ENCODE measurements at places on chromosomes 4 and X.

DNA sequence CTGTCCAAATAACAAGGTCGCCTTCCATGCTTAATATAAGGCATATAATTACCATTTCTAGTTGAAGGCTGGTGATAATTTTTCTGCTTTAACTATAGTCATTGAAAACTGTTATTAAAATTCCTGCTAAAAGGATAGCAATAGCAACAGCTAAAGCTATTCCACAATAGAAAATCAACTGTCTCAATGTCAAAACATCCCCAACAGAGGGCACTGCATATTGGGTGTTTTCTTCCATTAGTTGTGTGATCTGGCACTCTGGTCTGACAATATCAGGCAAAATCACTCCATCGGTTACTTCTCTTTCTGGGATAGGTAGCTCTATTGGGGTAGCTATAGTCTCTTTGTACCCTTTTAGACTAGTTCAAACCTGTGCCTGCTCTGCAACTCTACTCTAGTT is 53.5 kb downstream of the TMPRSS11F start:
- no peak for DNase-seq

DNA sequence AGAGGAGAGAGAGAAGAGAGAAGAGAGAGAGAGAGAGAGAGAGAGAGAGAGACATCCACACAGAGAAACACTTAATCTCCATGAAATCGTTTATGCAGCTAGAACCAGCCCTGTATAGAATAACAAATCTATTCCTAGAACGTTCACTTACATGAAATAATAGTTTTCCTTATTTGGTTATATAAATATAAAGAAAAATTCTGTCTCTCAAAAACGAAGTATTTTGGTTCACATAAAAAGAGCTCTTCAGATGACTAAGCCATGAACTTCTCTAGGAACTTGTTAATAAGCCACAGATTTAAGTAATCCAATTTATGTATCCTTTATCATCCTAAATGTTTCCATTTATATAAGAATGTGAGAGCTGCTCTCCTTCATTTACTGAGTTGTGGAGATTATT is 1315.1 kb upstream of the PCDH7 start:
- DNase-seq = no peak

DNA sequence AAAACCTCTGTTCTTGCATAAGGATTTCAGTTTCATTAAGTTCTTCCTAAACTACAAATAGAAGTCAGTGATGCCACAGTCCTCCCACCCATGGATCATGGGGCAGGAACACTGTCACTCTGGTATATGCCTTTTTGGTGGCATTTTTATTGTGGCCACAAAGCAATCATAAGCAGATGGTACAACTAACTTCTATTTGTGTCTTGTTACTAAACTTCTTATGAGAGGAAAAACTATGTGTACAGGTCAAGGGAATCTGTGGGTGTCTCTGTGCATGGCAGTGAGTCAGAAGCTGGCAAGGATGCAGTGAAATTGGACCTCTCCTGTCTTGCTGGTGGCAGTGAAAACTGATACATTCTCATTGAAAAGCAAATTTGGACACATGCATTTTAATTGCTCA is 245.0 kb upstream of the GPC4 start:
- peak; percentile 39 for DNase-seq

GRCh38 chr4:133594390-133595207 is 445.5 kb downstream of the PCDH10 start:
- DNase-seq = peak; percentile 63

DNA sequence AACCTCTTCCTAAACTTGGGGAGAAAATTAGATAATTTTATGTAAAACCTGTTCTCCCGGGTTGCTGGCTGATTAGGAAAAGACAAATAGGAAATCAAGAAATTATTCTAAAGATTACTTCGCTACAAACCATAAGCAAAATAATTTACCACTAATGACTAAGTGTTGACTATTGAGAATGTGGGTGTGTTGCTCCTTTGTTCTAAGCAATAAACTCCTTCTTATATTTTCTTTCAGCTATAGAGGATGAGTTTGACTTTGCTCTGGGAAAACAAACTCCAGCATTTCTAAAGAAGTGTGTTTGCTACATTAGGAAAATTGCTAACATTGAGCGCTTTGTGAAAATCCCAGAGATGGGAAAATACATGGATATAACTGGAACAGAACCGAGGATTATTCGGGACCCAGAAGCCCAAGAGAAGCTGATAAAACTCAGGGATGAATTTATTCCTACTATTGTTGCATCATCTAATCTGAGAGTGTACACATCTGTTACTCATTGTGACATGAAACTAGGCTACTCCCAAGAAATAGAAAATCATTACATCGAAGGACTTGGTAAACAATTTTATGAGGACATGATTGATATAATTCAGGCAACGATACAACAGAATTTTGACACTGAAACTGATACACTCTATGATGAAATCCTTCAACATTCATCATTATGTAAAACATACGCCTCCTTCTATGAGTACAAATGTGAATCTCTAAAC is 194.2 kb downstream of the NWD2 start:
- DNase-seq = no peak

DNA sequence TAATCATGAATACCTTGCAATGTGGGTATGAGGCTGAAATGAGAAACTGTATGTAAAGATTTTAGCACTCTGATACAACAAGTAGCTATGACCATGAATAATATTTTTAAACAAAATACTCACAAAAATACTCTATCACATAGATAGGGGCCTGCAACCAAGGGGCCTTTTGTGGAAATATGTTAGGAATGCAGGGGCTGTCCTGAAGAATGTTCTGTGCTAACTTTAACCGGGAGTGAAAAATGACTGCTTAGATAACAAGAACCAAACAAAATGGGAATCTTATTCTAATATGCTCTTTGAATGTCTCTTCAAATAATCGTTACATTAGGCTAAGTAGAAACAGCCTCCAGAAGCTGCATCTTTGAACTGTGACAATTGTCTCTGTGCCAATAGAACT is 37.9 kb upstream of the GYPA start:
- DNase-seq = no peak

DNA sequence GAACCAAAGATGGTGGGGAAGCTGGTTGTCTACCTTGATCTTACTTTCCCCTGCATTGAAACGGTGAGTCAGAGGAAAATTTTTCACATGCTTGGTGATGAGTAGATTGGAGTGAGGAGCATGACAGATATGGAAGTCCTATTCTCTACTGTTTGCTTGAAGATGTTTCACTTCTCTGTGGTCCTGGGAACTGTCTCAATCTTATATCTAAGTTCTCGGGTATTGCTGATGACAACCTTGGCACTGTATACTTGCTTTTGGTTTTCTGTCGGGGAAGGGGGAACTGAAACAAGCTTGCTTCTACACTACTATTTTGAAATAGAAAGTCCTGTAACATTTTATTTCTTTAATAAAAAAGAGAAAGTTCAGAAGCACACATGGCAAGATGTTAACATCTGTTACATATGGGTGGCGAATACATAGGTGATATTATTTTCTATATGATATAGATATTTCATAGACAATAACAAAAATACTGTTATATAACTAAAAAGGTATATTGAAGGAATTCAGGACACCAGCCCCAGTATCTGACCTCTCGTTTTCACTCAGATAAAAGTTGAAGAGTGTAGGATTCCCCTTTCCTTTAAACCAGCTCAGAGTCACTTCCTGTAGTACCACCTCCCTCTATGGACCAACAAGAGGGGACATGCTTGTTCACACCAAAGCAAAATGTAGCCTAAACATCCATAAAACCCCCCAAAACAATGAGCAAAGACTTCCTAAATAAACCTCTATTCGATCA is 88.8 kb downstream of the FMR1NB start:
- no peak for DNase-seq

GRCh38 chrX:10157543-10157942 is 768 bp downstream of the CLCN4 start:
- DNase-seq = no peak

DNA sequence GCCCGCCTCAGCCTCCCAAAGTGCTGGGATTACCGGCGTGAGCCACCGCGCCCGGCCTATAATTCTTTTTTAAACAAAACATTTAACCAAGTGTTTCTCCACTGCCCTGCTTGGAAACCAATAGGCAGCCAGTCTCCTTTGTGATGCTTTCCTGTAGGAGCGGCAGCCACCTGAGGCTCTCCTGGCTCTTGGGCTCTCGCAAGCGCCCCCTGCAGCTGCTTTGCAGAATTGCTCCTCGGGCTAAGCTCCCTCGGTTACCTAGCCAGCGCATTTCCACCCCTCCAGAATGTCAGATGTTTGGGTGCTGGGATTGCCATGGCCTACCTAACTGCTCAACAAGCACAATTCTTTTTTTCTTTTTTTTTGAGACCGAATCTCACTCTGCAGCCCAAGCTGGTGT is 7.7 kb downstream of the S100P start:
- no peak for DNase-seq

DNA sequence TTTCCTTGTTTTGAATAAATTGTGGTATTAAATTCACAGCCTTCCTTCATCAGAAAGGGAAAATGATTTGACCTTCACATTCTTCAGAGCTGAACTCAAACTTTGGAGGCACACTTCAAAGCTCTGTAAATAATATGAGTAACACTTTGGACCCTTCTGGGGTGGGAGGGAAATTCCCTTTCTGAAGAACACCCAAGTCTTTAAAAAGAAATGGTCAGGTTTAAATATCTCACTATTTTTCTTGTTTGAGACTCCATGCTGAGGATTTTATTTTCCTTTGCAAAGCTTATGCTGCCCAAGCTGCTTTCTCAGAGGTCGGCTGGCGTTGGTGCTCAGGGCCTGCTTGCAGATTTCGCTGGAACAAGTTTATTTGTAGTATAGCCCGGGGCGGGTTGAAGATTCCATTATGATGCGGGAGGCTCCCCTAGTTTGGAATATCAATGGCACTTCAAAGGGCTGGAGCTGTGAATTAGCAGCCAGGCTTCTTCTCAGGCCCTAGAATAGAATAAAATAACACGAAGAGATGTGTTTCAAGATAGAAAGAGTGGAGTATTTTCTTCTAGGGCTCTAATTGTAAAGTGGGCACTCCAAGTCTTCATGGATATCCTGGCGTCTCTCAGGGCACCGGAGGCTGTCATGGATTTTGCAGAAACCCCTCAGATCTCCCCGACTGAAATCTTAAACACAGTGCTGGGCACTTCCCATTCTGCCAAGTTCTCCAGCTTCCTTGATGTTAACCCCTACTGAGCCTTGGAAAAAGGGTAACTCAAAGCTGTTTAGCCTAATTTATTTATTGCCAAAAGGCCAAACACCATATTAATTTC is 315.6 kb downstream of the GPAT3 start:
- peak; percentile 62 for DNase-seq

- DNase-seq = no peak
These were observed 76.8 kb upstream of the MCF2 start for GRCh38 chrX:139784807-139785206.

DNA sequence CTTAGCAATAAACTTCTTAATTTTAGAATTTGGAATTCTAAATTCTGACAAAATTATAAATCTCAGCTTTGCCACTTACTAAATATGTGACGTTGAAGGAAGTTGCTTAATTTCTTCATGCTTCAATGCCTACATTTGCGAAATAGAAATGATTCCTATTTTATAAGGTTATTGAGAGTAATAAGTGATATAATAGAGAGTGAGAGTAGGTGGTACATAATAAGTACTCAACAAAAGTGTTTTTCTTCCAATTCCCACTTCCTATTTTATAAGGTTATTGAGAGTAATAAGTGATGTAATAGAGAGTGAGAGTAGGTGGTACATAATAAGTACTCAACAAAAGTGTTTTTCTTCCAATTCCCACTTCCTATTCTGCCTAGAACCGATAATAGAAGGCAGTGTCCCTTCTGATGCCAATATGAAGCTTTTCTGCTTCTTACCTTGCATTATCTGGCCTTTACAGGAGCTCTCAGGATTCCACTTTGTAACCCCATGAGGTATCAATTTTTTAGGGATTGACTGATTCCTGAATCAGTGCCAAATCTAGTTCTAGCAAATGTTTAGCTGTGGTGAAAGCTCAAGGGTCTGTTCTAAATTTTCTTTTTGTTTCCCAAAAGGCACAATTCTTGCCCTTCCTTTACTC is 31.4 kb downstream of the VSIG4 start:
- DNase-seq = no peak

DNA sequence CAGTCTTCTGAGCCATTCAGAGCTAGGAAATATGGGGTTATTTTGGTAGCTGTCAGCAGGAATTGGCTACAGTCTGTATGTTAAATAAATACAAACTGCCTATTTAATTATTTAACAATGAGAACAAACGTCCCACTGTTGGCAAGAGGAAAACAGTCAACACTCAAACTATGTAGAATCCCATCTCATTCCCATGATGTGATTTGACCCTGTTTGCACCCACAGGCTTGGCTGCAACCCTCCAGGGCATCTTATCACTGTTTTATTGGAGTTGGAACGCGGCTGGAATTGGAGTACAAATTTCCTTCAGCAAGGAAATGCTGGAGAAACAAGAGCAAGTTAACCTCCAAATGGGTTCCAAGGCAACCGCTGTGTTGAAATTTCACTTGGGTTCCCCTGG is 124.0 kb downstream of the KIT start:
- DNase-seq = no peak

DNA sequence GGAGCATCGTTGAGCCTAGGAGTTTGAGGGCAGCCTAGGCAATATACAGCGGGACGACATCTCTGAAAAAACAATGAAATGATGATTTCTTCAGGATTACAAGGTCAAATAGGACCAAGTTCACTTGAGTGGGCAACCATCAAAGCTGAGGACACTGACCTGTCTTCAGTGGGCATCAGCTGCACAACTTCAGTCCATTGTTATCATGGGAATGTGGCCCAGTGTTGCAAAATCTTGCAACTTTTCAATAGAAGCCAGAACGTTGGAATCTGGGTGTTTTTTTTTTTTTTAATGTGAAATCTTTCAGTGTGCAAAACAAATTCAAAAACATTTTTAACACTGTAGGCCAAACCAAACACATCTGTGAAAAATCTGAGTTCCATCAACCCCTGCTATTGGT is 155.4 kb upstream of the PLAC1 start:
- no peak for DNase-seq

DNA sequence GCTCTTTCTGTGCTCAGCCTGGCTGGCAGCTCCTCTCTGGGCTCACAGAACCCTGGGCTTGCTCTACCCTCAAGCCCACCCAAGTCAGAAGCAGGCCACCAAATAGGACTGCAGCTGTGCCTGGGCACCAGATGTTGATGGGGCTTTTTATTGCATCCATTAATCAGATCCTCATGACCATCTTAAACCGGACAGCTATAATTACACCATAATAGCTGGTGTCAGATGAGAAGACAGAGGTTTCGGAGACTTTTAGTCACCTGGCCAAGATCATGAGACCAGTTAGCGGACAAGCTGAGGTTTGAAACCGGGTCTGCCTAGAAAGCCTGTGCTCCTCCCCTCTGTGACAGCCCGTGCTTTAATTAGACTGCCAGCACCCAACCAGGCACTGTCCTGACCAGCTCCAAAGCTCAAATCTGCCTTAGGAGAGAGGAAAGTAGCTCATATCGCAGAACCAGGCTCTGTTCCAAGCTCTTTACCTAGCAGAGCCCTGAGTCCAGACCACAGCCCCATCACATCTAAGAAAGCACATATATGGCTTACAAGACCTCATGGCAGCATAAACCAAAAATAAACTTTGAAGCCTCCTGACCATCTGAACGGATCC is 88.9 kb downstream of the JAKMIP1 start:
- DNase-seq = no peak

- no peak for DNase-seq
These were observed 58.2 kb downstream of the CD38 start for GRCh38 chr4:15836362-15836761.
